Fibroblast of skin of right biceps (primary cell): ENCODE measurements at places on chromosomes 6 and 20.

DNA sequence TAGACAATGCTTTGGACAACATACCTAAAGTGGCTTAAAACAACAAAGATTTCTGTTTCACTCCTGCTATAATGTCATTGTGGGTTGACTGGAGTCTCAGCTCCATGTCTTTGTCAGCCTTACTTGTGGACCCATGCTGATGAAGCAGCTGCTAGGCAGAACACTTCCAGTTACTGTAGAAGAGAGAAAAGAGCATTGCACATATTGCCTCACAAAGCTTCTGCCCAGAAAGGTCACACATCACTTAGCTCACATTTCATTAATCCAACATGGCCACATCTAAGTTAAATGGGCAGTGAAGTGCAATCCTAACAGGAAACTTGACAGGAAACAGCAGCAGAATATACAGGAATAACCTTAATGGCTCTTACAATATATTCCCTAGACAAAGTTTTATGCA, 480.5 kb upstream of the HTR1E start:
- no peak for DNase-seq

- DNase-seq = peak; percentile 54
Observed at GRCh38 chr6:111361648-111362047, 121.4 kb downstream of the REV3L start.

DNA sequence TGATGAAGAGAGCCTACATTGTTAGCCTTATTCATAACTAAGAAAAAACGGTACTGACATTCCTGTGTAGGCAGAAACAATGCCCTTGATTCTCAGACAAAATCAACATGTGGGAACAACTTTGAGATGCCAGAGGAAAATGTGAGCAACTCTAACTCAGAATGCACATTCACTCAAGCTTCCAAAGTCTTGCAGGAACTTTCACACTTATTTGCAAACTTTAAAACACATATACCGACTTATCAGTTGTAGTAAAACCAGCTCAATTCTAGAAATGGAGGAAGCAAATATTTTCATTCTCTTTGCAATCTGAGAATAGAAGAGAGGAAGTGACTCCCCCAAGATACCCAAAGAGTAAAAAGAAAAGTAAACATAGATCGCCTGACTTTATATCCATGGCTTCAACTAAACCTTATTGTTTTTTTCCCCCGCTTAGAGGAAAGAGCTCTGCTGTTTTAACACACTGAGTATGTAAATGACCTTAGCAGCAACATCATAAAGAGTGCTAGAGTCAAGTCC, 117.6 kb downstream of the EPB41L2 start:
- no peak for DNase-seq

DNA sequence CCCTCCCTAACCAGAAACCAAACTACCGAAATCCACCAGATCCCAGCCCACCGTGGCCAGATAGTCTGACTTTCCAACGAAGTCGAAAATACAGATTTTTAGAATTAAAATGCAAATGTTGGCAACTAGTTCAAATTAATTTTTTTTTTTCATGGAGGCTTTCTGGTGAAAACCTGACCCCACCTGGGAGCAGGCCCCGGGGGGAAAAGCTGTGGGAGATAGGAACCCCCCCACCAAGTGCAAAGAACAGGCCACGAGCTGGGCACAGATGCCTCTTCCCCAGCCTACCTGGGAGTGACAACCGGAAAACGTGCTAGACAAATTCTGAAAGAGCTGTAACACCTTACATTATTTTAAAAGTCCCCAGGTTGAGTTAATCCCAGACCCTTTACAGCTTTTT, 333.8 kb downstream of the PREX1 start:
- no peak for DNase-seq

DNA sequence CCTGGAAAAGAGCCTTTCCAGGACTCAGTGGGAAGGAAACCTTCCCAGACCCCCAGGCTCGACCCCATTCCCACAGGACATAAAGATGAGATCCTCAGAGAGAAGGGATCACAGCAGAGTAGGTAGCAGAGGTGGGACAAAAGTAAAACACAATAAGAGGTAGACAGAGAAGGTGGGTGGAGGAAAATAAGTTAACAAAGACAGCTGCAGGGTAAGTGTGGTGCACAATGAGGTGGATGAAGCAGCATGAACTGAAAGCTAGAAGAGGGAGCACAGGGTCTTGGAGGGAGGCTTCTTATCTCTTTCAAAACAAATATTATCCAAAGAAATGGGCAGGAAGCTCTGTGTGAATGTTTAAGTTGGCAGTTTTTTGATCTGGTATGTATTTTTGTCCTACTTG, 14.0 kb upstream of the MAP7 start:
- DNase-seq = no peak

GRCh38 chr20:63810730-63811490, 20.2 kb downstream of the ZBTB46 start:
- DNase-seq = no peak

- peak; percentile 38 for DNase-seq
Observed at GRCh38 chr20:36035745-36036144, 67.4 kb downstream of the CNBD2 start.

- no peak for DNase-seq
Observed at GRCh38 chr6:154367839-154368695, 11.5 kb upstream of the IPCEF1 start.

DNA sequence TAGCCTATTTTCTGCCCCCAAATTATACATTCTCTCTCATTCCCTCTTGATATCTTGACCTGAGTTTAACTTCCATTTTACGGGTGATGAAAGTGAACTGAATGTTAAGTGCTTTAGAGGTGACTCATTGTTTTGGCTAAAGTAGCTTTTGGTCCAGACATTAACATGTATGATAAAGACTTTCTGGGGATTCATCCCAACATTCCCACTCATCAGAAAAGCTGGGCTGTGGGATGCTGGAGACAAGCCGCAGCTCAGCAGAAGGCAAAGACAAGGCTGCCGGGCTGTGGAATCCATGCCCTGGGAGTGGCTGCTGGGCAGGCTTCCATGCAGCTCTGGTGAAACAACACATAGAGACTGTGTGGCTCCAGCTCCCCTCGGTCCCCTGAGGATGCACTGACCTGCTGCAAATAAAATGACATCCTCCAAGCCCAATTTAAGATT, 89.9 kb upstream of the SYNDIG1 start:
- DNase-seq = peak; percentile 90

GRCh38 chr6:47083586-47084047, 41.5 kb upstream of the ADGRF1 start:
- peak; percentile 73 for DNase-seq

DNA sequence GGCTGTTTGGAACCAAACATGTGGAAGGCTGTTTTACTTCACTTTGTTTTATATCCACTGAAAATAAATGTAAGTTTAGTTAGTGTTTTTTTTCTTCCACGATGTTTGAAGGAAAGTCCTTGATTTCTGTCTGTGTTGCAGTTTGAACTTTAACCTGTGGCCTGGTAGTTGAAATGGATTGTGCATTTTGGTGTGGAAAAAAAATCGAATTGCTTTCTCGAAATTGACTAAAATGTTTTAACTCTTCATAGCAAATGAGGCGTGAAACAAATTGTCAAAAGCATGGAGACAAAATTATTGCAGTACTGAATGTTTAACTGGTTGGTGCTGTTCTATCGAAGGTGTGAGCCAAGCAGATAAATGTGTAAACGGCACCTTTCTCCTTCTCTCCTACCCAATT, 24.5 kb downstream of the ARID1B start:
- DNase-seq = no peak

DNA sequence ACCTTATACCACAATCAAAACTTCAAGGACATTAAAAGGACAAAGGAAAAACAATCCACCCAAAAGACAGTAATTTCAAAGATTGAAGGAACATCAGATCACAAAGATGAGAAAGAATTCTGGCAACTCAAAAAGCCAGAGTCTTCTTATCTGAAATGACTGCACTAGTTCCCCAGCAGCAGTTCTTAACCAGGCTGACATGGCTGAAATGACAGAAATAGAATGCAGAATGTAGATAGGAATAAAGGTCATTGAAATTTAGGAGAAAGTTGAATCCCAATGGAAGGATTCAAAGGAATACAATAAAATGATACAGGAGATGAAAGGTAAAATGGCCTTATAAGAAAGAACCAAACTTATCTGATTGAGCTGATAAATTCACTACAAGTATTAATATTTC, 231.4 kb downstream of the CD109 start:
- no peak for DNase-seq
